ENCODE measurements at places on chromosomes 2 and 18.

DNA sequence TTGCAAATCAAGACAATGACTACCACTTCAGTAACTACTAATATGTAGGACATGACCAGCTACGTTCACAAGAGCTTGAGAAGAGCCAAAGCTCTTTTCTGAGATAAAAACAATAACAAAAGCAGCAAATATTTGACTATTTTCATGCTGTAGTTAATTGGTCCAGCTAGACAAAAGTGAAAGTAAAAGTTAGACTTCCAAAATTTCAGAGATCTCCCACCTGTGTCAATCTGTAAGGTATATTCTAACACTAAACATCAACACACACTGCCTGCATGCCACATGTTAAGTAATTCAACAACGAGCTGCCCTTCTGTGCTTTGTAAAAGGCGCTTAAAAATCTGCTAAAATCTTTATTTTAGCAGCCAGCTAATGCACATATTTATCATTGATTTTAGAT, 185.9 kb downstream of the SLC39A10 start:
- no peak for DNase-seq

DNA sequence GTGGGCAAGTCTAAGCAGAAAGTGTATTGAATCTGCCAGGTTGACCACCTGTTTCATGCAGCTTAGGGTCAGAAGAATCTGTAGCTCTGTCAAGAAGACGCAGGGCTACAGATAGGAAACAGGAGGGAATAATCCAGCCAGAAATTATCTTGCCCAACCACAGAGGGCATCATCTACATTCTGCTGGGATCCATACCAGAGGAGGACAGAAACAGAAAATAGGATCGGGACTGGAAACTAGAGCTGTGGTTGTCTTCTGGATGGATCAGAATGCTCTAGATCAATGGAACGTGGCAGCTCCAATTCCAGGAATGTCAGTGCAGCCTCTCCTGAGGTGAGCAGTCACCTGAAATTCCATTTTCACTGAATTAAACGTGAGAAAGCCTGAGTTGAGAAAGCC, 3.6 kb downstream of the SPATA3 start:
- DNase-seq = no peak

DNA sequence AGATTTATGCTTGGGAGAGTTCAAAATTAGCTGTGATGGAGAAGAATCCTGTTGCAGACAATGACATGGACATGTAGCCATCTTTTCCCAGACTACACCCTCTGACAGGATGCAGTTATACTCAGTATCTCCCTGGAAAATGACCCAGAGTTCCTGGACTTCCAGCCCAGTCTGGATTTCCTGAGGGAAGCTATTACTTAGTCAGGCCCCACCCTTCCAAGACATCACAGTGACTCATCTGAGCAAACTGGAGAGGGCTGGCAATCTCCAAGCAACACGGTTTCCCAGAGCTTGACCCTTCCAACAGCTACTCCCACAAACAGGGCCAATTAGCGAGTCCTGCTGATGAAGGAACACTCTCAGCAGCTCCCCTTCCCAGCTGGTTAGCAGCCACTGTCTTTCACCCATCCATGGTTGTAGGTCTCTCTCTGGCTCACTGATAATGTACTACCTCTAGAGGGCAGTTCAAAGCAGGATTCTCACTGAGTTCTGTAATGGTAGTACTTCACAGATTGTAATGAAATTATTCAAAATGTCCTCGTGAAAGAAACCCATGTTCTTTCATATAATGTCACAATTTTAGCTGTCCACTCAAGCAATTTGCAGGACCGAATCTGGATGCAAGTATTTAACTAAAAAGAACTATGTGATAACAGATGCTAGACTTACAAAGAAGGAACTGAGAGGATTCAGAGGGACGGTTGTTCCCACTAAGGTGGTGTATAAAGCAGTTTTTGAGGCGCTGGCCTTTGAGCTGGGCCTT, 110.2 kb downstream of the MDH1 start:
- peak; percentile 62 for DNase-seq

DNA sequence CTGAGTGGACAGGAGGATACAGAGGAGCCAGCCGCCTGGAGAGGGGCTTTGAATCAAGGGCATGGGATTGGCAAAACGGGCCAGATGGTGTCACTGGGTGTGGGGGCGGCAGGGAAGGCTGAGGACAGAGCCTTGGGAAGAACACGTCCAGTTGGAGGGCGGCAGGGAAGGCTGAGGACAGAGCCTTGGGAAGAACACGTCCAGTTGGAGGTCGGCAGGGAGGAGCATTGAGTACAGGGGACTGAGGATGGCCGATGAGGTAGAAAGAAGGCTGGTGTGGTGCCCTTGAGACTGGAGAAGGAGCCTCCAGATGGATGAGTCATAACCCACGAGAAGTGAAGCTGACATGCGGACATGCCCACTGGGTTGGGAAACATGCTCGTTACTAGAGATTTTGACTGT, 4.5 kb downstream of the HES6 start:
- no peak for DNase-seq

- no peak for DNase-seq
Observed at GRCh38 chr18:5585653-5586052, 41.9 kb upstream of the EPB41L3 start.

GRCh38 chr18:52824126-52824525, 484.1 kb downstream of the DCC start:
- DNase-seq = no peak

- no peak for DNase-seq
Observed at GRCh38 chr2:242034138-242034537, 164.6 kb downstream of the RTP5 start.

DNA sequence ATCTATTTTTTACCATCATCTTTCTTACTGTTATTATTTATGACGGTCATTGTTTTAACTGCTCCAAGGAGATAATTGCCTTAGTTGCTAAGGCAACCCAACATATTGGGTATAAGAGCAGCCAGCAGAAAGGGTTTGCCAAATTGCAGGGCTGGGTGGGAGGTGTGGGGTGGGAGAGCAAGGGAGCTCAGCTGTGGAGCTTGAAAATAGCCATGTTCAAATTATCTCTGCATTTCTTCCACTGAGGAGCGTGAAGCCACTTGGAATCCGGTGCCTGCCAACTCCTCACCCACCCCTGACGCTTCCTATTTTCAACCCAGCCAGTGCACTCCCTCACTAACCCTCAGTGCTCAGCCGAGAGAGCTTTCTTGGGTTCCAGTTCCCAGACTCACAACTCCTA, 60.8 kb downstream of the SETBP1 start:
- no peak for DNase-seq

GRCh38 chr2:9219027-9219445, 12.4 kb downstream of the ASAP2 start:
- DNase-seq = no peak

DNA sequence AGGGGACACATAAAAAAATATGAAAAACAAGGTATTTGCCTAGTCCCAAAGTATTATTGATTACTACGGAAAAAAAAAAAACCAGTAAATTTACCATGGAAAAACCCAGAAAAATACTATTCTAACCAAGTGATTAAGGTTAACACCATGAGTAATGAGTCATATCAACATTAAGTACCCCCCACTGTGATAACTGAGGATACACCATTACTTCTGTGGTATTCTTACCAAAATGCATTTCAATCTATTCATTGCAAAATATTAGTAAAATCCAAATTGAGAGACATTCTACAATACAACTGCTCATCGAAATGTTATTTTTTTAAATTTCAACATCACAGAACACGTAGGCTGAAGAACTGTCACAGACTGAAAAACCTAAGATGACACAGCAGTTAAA, 669.8 kb downstream of the ZEB2 start:
- no peak for DNase-seq

DNA sequence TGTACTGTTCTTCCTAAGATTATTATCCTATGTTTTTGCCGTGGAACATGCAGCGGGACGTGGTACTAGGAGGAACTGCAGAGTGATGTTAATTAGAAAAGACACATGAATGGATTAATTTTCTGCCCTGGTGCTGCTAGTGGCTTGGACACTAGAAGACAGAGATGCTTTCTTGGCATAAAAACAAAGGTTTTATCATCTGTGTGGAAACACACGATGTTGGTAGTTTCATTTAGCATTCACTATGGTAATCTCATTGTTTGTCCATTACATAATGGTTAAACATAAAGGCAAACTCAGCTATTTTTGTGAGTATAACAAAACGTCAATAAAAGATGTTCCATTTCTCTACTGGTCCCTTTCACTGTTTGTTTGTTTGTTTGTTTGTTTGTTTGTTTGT, 22.8 kb downstream of the COL6A3 start:
- no peak for DNase-seq

DNA sequence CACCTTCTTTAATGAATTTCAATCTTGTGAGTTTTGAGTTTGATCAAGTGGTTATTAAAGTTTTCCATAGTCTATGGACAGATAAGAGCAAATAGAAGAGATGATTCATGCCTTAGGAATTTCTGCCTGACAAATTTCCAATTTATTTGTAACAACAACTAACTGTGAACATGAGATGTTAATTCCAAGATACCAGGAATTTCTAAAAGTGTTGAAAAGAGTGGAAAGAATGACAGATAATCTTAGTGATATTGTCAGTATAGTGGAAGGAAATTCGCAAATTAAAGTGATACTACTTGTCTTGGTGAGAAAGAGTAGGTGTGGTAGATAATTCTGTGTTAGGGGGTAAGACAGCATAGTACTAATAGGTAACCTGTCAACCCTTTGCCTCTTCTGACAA, 82.4 kb downstream of the AGPS start:
- no peak for DNase-seq

GRCh38 chr2:6310256-6311215, 555.2 kb downstream of the CMPK2 start:
- peak; percentile 73 for DNase-seq

DNA sequence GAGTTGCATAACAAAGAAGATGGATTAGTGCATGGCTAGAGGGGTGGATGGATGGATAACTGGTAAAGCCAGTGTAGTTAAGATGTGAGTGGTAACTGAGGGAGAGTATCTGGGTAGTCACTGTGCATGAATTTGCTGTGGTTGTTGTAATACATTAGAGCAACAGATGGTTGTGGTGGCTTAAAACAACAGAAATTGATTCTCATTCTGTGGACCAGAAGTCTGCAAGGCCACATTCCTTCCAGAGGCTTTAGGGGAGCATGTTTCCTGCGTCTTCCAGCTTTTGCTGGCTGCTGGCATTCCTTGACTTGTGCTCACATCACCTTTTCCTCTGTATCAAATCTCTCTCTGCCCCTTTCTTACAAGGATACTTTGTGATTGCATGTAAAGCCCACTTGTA, 155.4 kb downstream of the ASB1 start:
- DNase-seq = no peak

GRCh38 chr2:21633015-21633414, 509.2 kb downstream of the TDRD15 start:
- no peak for DNase-seq

DNA sequence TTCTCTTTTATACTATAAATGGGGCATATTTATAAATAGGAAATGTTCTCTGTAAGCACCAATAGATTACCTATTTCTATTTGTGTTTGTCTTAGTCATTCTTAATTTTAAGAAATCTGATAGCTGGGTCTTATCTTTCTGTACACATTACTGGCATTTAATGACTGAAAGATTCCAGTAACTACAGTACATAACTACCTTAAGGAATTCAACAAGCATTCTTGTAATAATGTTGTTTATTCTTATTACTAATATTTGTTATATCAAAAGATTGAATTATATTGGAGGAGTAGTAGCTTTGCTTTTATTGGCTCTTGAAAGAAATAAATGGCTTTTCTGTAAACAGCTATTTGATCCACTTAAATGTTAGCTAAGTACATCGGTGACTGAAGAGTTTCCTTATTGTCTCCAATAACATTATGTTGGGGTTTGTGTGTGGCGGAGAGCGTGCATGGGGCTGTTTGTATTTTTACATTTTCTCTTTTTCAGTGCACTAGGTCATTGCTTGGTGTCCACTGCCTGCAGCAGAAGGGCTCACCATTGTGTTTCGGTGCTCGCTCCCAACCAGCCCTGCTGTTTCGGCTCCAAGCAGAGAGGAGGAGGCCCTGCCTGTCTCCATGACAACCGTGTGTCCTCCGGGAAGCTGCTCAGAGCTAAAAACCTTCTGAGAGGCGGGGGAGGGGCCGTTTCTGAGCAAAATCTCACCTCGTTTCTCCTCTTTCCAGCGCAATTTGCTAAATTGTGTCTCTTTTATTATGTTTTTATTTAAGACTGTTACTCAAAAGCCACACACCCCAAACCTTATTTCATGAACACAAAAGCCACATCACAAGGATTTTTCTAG, 112.5 kb upstream of the SLC38A11 start:
- peak; percentile 92 for DNase-seq

GRCh38 chr2:127680706-127681287, 5.5 kb upstream of the LIMS2 start:
- no peak for DNase-seq

DNA sequence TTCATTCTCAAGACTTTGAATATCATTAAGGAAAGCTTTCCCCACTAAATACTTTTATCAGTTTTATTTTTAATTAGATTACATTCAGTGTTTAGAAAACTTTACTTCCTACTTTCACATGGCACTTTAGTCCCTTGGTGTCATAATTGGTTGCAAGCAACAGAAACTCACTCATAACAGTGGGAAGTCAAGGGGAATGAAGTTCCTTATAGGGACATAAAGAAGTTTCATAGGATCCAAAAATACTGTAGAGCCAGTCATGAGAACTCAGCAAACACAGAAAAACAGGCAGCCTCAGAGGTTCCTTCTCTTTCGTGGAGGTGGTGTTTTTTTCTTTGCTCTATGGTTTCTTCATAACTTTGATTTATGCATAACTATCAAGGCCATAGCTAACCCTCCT, 809.0 kb downstream of the BCL11A start:
- DNase-seq = no peak

DNA sequence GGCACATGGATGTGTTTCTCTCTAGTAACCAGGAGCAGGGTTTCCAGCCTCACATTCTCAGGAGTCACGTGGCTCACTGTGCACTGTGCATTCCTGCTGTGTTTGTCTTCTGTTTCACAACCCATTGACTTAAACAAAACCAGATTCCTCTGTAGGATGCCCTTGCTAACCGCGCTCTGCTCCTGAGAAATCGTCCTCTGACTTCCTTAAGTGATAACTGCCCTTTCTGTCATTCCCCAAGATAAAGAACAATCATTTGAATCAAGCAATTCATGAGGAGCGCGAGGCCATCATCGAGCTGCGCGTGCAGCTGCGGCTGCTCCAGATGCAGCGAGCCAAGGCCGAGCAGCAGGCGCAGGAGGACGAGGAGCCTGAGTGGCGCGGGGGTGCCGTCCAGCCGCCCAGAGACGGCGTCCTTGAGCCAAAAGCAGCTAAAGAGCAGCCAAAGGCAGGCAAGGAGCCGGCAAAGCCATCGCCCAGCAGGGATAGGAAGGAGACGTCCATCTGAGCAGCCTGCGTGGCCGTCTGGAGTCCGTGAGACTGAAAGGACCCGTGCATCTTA, 60.2 kb downstream of the RALBP1 start:
- DNase-seq = no peak

GRCh38 chr2:230160112-230160660, 59.6 kb downstream of the SP110 start:
- DNase-seq = peak; percentile 33

GRCh38 chr2:137975280-137976271, 11.3 kb downstream of the HNMT start:
- DNase-seq = no peak
